ENCODE measurements at places on chromosomes 1 and 21.

DNA sequence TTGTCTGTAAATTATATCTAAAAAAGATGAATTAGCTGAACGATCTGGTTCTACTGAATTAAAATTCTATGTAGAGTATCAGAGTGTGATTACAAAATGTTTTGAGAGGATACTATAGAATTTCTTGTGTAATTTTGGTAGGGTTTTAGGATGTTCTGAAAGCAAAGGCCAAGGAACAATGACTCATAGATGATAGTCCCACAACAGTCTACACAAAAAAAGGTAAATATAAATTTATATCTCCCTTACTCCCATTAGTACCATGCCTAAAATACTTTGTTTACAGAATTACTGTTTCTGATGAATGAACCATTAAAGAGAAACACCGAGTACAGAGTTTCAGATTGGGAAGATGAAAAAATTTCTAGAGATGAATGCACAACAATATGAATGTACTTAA, 9.5 kb downstream of the EDEM3 start:
- H3K4me1 ChIP-seq = no peaks in the 10 kb centered on the region
- H3K27me3 ChIP-seq = no peaks in the 10 kb centered on the region
- H3K4me3 ChIP-seq = no peak overlapping the region
- no peaks in the 10 kb centered on the region for H3K36me3 ChIP-seq
- no peak for DNase-seq

DNA sequence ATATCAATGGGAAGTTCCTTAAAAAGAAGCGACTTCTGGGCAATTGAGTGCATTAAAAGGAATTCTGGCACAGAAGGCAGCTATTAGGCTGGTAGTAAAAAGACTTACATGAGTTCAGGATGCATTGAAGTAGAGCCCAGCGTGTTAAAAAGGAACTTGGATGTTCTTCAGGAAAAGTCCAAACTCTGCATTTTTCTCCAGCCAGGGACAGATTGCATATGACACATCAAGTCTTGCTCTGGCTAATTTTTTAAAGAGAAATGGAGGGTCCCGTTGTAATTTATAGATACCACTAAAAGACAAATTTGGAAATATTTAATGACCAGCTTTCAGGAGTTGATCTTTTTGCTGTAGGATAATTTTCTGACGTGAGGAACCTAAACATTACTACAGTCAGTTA, 1.2 kb downstream of the TPRG1L start:
- no peak for DNase-seq
- H3K4me3 ChIP-seq = no peak overlapping the region
- H3K4me1 ChIP-seq = peaks cover 20% of the 10 kb centered on the region
- no peak overlapping the region for H3K27ac ChIP-seq
- H3K36me3 ChIP-seq = peaks cover 41% of the 10 kb centered on the region

DNA sequence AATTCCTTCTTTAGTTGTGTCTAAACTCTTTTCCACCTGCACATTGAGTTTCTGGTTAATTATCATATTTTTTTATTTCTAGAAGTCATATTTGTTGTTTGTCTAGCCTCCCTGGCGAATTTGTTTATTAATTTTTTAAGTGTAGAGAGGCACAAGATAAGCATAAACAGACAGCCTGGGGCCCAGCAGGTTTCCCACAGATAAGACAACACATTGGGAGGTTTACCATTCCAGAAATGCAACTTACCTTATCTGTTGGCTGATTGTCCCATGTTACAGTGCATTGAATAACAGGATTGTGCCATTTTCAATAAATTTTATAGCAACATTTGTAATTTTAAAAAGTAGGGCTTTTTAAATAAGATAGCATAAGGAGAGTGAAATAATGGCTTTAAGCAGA, 34.9 kb downstream of the COG2 start:
- no peak for DNase-seq
- H3K27ac ChIP-seq = no peak overlapping the region
- H3K36me3 ChIP-seq = peaks cover 49% of the 10 kb centered on the region
- H3K4me3 ChIP-seq = no peak overlapping the region
- no peaks in the 10 kb centered on the region for H3K27me3 ChIP-seq

- peaks cover 25% of the 10 kb centered on the region for H3K36me3 ChIP-seq
- no peak overlapping the region for H3K4me3 ChIP-seq
- H3K27ac ChIP-seq = no peak overlapping the region
- H3K4me1 ChIP-seq = no peaks in the 10 kb centered on the region
- no peaks in the 10 kb centered on the region for H3K27me3 ChIP-seq
Observed at GRCh38 chr1:31003613-31004230, 61.8 kb downstream of the PUM1 start.

DNA sequence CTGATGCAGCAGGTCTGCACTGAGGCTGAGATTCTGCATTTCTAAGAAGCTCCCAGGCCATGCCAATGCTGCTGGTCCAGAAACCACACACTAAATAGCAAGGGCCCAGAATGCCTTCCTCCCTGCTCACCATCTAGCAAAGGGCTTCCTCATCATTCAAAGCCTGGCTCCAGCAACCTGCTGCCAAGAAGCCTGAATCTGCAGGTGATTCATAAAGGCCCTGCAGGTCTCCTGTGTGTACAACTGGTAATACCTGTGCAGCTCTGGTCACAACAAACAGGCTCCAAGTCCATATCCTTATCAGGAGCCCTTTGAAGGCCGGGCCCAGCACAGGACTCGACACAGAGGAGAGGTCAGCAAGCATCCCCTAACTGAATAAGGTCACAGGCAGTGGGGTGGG, 26.7 kb downstream of the GLIS1 start:
- no peak overlapping the region for H3K27ac ChIP-seq
- no peaks in the 10 kb centered on the region for H3K4me1 ChIP-seq
- DNase-seq = no peak
- no peaks in the 10 kb centered on the region for H3K36me3 ChIP-seq
- H3K27me3 ChIP-seq = peaks cover 13% of the 10 kb centered on the region
- H3K4me3 ChIP-seq = no peak overlapping the region

GRCh38 chr1:21284206-21285054, 5.8 kb downstream of the ECE1 start:
- no peak overlapping the region for H3K4me3 ChIP-seq
- H3K27ac ChIP-seq = peak overlapping the region; percentile 3
- H3K4me1 ChIP-seq = peaks cover 38% of the 10 kb centered on the region
- DNase-seq = peak; percentile 85
- no peaks in the 10 kb centered on the region for H3K36me3 ChIP-seq

- H3K4me3 ChIP-seq = no peak overlapping the region
- DNase-seq = peak; percentile 91
- H3K27me3 ChIP-seq = no peaks in the 10 kb centered on the region
- H3K4me1 ChIP-seq = peaks cover 5% of the 10 kb centered on the region
- no peak overlapping the region for H3K27ac ChIP-seq
- H3K36me3 ChIP-seq = no peaks in the 10 kb centered on the region
Observed at GRCh38 chr1:55741516-55741915, 526.4 kb upstream of the USP24 start.

DNA sequence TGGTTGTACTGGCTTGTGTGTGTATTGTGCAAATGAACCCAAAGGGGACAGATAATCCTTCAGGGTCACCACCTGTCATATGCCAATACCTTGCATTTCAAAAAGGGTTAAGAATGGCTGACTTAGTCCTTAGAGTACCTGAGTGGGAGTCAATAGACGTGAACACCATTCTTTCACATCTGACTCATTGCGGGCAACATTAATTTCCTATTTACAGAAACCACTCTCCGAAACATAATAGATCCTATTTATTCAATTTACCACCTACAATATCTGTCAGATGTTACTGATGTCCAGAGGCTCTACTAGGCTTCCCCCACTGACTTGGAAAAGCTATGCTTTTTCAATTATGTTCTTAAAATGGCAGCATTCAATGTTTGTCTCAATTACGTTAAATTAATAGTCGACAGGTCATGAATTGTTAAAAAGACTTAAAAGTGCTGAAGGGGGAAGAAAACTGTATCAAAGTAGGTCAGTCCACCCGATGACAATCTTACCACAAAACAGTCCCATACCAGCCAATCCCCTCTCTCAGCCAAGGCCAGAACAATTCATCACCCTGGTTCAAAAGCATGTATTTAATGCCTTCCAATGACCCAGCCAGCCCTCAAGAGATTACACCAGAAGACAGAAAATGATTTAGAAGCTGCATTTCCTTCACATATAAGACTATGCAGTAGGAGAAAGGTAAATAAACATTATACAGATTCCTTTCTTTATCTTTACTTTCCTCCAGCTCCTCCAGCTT, 48.6 kb upstream of the PLA2G2C start:
- H3K27me3 ChIP-seq = peaks cover 5% of the 10 kb centered on the region
- peaks cover 10% of the 10 kb centered on the region for H3K4me1 ChIP-seq
- no peaks in the 10 kb centered on the region for H3K36me3 ChIP-seq
- no peak overlapping the region for H3K4me3 ChIP-seq

GRCh38 chr1:203776636-203777035, 11.7 kb downstream of the LAX1 start:
- DNase-seq = peak; percentile 33
- no peaks in the 10 kb centered on the region for H3K27me3 ChIP-seq
- no peak overlapping the region for H3K27ac ChIP-seq

GRCh38 chr1:168210312-168210711, 15.5 kb upstream of the SFT2D2 start:
- H3K4me1 ChIP-seq = no peaks in the 10 kb centered on the region
- no peaks in the 10 kb centered on the region for H3K36me3 ChIP-seq
- H3K4me3 ChIP-seq = no peak overlapping the region
- H3K27me3 ChIP-seq = no peaks in the 10 kb centered on the region

DNA sequence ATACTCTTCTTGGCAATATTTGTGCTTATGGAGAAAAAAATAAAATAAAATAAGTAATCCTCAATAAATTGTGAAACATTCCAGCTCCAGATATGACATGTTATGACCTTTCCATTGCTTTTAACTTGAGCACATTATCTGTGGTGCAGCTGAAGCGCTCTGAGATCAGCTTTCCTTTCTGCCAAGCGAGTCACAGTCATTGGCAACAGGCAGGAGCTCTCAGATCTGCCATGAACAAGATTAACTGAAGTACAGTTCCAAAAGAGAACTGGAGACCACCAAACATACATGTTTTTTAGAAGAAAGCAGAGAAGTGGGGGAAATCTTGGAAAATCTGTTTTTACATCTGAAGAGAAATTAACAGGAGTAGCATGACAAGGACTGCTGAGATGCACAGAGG, 89.2 kb upstream of the DSCAM start:
- no peaks in the 10 kb centered on the region for H3K27me3 ChIP-seq
- peak overlapping the region; percentile 55 for H3K27ac ChIP-seq
- H3K36me3 ChIP-seq = no peaks in the 10 kb centered on the region
- peaks cover 11% of the 10 kb centered on the region for H3K4me1 ChIP-seq
- peak; percentile 71 for DNase-seq

DNA sequence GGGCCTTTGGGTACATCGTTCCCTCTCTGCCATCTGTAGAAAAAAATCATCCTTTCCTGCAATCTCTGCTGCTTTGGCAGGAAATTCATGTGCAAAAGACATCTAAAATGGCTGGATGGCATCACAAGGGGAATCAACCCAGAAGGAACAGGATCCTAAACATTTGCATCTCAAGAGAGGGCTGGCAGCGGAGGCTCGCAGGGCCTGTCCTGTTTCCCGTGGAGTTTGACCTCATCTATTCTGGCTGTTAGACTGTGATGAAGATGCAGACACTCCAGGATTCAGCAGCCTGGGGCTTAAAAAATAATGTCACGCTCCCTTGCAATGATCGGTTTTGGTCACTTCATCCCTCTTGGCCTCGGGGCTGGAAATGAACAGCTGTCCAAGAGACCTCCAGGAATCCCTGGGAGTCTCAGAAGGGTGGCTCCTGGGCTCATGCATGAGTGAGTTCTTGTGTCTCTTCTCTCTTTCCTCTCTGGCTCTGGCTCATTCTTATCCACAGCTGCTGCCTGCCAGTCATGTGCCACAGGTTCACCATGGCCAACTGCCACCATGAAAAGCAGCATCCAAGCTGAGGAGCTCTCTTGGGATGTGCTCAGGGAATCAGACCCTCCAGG, 16.1 kb upstream of the PCP4 start:
- peak; percentile 63 for DNase-seq
- H3K36me3 ChIP-seq = no peaks in the 10 kb centered on the region
- H3K27ac ChIP-seq = no peak overlapping the region

DNA sequence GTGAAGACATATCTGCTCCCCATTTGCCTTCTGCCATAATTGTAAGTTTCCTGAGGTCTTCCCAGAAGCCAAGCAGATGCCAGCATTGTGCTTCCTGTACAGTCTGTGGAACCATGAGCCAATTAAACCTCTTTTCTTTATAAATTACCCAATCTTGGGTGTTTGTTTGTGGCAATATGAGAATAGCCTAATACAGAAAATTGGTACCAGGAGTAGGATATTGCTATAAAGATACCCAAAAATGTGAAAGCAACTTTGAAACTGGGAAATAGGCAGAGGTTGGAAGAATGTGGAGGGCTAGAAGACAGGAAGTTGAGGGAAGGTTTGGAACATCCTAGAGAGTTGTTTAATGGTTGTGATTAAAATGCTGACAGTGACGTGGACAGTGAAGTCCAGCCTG, 90.8 kb downstream of the HHIPL2 start:
- no peaks in the 10 kb centered on the region for H3K36me3 ChIP-seq
- no peak overlapping the region for H3K27ac ChIP-seq
- DNase-seq = no peak
- H3K27me3 ChIP-seq = no peaks in the 10 kb centered on the region

- no peak overlapping the region for H3K4me3 ChIP-seq
- H3K27me3 ChIP-seq = no peaks in the 10 kb centered on the region
- H3K27ac ChIP-seq = no peak overlapping the region
- DNase-seq = no peak
- no peaks in the 10 kb centered on the region for H3K4me1 ChIP-seq
Observed at GRCh38 chr1:5099558-5099957, 445.1 kb downstream of the AJAP1 start.

GRCh38 chr1:232501854-232502253, 128.1 kb downstream of the SIPA1L2 start:
- no peaks in the 10 kb centered on the region for H3K27me3 ChIP-seq
- H3K36me3 ChIP-seq = no peaks in the 10 kb centered on the region
- no peak for DNase-seq
- H3K4me3 ChIP-seq = no peak overlapping the region
- no peaks in the 10 kb centered on the region for H3K4me1 ChIP-seq

DNA sequence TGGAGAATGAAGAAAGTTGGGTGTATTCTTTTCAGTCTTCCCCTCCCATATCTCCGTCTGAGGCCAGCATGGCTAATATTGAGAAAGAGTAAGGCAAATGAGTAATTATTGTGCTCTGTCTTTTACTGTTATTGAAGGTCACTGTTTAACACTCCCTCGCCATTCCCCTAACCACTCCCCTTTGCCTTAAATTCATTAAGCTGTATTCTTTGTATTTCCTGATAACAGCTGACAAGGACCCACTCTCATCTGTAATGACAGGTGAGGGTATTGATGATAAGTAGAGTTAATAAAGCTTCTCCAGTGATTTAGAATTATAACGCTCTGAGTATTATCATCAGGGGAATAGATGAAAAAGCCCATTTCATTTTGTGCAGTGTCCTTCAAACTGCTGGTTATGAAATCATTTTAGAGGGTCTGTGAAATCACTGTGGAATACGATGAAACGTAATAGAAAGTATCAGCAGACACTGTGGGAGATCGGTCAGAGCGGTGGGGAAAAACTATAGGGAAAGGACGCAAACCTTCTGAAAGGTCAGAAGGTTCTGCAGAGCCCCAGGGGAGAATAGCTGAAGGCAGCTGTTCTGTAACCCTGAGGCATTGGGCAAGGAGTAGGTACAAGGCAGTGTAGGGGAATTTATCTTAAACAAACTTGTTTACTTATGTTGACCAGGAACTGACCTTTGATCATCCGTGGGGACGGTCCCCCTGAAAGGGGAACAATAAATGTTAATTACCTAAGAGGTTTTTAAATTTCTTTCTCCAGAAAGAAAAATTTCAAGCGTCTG, 46.3 kb upstream of the CACYBP start:
- H3K27ac ChIP-seq = peak overlapping the region; percentile 81
- no peaks in the 10 kb centered on the region for H3K36me3 ChIP-seq
- no peak overlapping the region for H3K4me3 ChIP-seq
- peaks cover 4% of the 10 kb centered on the region for H3K4me1 ChIP-seq
- H3K27me3 ChIP-seq = no peaks in the 10 kb centered on the region

GRCh38 chr1:57470036-57470435, 46.2 kb upstream of the DAB1 start:
- H3K27me3 ChIP-seq = no peaks in the 10 kb centered on the region
- no peaks in the 10 kb centered on the region for H3K36me3 ChIP-seq
- H3K4me1 ChIP-seq = no peaks in the 10 kb centered on the region

Data from muscle of leg (tissue), 16 donors.